Kidney capillary endothelial cell (primary cell): ENCODE measurements at places on chromosomes 13 and 19.

DNA sequence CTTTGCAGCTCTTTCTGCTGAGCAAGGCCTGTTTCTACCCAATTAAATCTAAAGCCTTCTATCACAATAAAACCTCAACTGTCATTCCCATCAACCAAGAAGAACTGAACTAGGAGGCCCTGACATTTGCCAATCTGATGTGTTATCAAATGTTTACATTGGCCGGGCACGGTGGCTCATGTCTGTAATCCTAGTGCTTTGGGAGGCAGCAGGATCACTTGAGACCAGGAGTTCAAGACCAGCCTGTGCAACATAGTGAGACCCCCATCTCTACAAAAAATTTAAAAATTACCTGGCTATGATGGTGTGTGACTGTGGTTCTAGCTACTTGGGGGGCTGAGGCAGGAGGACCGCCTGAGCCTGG is 2.8 kb upstream of the FBXO17 start:
- no peak for DNase-seq

DNA sequence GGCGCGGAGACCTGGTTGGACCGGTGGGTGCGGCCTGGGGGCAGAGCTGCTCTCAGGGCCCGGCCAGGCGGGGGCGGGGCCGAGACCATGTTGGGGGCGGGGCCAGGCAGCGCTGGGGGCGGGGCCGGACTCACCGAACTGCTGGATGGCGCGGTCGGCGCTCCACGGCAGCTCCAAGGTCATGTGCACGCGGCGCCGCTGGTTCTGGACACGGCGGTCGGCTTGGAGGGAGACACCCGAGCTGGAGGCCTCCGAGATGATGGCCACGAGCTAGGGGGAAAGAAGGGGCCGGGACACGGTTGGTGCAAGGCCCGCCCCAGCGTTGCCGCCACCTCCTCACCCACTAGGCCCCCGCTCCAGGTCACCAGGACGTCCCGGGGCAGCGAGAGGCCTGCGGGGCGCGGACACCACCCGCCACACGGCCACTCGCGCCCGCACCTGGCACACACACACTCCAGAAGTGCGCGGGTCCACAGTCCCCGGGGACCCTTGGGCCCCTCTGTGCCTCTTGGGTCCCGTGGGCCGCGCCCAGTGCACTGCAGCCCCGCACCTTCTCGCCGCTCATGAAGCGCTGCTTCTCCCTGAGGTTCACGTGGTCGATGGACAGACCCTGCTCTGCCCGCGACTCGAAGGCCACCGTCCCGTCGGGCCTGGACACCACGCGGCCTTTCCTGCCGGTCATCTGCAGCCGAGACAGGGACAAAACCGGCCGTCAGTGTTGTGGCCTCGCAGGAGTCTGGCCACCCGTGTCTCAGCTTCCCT is 8.7 kb downstream of the GPX4 start:
- DNase-seq, result no peak

DNA sequence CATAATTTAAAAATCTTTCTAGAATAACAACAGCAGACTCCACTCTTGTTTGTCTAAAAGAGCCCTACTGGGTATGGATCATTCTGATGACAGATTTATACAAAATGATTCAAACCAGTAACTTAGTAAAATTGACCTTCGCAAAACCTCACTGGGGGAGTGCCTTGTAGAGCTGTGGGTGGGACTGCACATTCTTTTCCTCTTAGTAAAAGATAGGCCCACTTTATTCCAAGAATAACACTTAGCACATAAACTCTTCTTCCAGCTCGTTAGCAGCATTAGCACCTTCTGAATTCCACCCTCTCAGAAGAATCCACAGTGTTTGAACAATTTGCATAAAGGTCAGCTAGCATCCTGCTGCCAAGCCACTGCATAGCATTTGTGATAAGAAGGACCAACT is 106.8 kb downstream of the STOML3 start:
- DNase-seq, result no peak

DNA sequence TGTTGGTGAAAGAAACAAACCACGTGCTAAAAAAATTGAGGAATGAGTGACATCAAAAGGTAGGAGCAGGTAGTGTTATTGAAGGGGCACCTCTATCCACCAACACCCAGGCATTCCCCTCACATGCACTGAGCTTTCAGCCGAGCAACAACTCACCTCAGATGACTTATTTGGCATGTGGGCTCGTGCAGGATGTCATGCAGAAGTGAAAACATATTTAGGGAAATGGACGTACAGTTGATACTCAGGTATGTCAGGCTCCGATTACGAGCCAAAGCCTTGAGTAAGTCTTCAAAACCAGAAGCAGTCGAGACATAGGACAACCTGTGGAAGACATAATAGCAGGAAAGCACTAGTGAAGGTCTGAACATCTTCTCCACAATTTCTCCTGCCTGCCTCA is 30.4 kb downstream of the NLRP11 start:
- no peak for DNase-seq

DNA sequence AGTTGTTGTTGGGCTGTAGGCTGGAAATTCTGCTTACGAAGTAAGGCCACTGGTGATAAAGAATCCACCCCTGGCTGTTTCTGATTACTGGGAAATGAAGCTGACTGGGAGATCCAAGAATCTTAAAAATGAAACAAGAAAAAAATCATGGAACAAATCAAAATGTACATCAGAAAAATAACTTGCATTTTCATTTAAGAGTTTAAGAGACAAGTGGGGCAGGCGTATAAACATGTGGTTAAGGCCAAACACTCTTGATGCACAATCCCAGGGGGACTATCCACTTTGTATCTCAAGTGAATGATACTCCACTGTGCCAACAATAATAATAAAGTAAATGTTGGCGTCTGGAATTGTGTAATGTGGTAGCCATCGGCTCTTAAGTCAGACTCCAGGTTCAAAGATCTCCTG is 24.6 kb downstream of the ZMYM5 start:
- DNase-seq, result no peak

DNA sequence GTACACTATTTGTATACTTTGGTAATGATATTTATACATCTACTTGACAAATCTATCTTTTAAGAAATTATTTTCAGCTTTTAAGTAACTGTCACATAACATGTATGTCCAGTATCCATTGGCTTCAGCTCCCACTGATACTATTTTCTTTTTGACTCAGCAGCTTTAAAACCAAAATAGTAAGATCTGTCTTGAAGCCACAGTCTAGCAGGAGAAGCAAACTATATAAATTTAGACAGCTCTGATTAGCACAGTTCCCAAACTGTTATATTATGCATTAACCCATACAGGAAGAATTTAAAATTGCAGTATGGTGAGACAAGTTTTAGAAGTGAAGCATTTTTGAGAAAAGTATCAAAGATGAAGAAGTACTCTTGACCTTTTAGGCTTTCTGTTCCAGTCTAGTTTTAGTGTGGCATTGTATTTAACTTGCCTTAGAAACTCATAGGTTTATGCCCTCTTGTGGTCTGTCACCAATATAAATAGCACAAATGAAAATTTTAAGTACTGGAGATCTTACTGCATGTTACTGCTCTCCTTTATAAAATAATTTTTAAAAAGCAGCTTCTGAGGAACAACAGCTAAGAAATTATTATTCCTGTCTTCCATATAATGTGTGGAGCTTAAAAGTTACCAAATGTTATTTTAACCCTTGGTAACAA is 24.7 kb downstream of the URI1 start:
- no peak for DNase-seq

GRCh38 chr13:91056746-91057145 is 290.7 kb upstream of the MIR17HG start:
- no peak for DNase-seq

DNA sequence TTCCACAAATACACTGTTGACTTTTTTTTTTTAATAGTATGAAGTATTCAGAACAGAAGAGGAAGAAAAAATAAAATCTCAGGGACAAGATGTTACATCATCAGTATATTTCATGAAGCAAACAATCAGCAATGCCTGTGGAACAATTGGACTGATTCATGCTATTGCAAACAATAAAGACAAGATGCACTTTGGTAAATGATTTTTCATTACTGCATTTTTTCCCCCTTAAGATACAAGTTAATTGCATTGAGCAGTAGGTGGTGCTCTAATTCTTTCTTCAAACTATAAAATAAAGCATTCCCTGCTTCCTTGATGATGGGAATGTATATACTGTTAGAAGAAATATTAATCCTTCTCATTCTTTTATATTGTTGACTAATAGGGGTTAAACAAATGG is 17.1 kb downstream of the UCHL3 start:
- peak; percentile 56 for DNase-seq
